ENCODE measurements at places on chromosomes 4 and X.

GRCh38 chr4:129422277-129422676 lies 326.3 kb downstream of the C4orf33 start:
- no peak for DNase-seq

DNA sequence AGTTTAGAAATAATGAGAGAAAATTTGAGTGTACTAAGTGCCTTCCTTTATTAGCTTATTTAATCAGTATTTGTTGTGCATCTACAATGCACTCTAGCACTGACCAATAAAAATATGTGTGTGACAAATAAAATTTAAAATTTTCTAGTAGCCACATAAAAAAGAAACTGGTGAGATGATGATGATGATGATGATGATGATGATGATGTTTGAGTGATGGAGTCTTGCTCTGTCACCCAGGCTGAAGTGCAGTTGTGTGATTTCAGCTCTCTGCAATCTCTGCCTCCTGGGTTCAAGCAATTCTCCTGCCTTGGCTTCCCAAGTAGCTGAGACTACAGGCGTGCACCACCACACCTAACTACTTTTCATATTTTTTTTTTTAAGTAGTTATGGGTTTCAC lies 110.2 kb downstream of the RNF150 start:
- DNase-seq: no peak

DNA sequence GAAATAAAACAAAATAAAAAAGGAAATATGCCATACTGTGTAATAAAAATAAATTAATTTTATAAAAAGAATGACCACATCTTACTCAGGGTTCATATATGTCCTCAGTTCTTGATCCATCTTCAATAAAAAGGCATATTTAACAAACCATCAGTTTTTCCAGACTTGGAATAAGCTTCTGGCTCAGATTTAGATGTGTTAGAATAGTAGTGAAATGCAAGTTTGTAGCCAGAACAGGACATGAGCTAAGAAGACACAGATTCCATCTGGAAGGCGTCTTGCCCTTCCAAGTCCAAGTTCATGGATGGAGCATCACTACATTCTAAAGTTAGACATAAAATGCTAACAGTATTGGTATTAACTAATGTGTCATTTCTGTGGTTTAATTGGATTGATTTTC lies 10.3 kb upstream of the LSM6 start:
- DNase-seq: no peak

DNA sequence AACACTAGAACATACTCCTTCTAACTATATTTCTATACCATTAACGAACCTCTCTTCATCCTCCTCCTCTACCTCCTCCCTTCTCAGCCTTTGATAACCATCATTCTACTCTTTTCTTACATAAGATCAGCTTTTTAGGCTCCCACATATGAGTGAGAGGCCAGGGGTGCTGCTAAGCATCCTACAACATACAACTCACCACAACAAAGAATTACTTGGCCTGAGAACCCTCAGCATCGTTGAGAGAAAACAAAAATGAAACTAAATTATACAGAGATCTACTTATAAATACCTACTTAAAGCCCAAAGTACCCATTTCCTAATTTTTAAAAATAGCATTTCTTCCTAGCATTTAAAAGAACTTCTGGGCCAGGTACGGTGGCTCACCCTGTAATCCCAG lies 77.7 kb downstream of the CC2D2A start:
- no peak for DNase-seq

DNA sequence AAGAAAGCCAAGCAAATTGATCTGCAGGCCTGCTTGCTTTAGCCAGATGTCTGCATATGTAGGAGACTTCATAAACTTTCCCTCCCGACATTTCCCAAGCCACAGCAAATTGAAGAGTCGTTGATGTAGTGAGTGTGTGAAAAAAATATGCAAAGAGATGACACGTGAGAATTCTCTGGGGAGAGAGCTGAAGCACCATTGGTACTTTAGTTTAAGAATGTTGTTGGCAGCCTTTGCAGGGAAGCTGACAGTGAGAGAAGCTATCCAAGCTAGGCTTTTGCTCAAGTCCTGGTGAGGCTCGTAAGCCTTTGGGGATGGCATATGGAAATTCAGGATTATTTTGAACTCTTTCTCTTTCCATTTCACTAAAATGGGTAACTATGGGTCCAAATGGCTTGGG lies 87.5 kb downstream of the GLRA2 start:
- no peak for DNase-seq

GRCh38 chr4:18390655-18391353 lies 369.2 kb upstream of the LCORL start:
- no peak for DNase-seq

DNA sequence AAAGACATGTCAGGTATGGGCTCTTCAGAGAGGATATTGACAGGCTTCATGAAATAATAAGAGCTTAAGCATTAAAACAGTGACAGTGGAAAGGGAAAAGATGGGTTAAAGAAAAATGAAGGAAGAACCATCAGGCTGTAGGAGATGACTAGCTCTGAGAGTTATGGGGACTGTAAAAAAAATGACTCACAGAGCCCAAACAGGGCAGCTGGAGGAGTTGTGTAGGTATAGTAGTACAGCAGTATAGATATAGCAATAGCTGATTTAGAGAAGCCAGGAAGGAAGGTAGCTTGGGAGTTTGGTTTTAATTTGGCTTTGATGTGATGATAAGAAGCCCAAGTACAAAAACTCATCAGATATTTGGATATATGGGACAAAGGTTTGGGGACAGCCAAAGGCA lies 66.6 kb downstream of the FREM3 start:
- no peak for DNase-seq

DNA sequence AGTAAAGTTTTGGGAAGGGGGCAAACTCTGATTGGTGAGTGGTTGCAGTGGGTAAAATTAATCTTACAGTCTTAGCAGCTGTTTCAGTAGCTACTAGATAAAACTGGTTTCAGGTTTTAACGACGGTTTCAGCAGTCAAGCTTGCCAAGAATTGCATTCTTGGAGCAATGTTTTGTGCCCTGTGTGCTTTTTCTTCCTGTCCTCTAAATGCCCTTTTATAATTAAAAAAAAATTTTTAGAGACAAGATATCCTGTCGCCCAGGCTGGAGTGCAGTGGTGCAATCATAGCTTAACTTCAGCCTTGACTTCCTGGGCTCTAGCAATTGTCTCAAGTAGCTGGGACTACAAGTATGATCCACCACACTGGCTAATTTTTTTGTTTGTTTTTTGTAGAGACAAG lies 6.3 kb upstream of the PPEF2 start:
- DNase-seq: no peak

DNA sequence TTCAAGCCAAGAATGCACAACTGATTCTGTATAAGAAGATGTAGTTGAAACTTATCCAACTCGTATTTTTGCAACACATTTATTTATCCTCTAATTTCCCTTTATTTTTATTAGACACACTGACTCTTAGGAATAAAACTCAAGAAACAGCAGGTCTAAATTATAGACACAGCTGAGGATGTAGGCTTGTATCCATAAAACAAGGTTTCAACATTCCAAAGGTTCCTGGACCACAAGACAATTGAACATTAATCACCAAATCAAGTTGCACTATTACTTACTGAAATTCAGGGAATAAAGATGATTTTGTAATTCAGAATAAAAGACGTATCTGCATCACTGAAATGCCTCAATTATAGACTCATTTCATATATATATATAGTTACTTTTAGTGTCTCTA lies 683.5 kb upstream of the GRIA3 start:
- DNase-seq: no peak

GRCh38 chr4:75745721-75746199 lies 21.4 kb downstream of the USO1 start:
- DNase-seq: no peak

DNA sequence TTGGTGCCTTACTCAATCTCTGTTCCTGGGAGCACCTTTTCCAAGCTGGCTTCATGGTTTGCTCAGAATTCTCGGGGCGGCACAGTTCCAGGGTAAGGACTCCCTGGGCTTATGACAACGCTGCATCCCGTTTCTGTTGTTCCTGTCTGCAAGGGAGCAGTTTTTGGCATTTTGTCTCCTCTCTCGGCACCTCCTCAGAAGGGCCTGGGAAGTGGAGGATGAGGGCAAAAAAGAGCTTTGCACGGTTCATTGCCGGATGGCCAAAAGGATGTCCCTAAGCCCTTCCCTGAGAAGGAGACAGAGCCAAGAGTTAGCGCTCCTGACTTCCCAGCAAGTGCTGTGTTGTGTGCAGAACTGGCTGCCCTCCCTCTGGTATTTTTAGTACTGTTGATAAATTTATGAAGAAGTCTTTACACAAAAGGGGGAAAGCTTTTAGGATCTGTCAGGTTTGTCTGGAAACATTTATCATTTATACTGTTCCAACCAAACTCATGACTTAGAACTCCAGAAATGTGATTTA lies 13.4 kb downstream of the SRD5A3 start:
- DNase-seq: no peak

DNA sequence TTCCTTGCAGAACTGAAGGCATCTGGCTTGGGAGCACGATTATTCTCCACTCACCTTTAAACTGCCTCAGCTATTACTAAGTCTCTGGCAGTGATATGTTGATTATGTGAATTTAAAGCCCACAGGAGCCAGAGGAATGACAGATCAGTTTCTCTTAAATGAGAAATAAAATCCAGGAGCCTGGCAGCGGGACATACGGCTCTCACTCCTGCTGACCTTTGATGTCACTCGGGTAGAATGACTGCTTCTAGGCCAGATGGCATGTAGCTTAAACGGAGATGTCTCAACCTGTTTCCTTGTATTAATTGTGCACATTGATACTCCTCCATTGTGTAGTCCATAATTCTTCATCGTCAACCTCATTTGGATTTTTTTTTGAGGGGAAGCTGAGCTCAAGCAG lies 4.0 kb upstream of the CBLL2 start:
- DNase-seq: no peak

- DNase-seq: no peak
Measured at GRCh38 chr4:109078724-109079123, 223.7 kb downstream of the COL25A1 start.

Data from neural crest cell (in vitro differentiated cells).